Renal cortical epithelial cell (primary cell): ENCODE measurements at places on chromosomes 5 and 9.
A peak's percentile ranks its signal among the peaks of the same experiment; 100 is the strongest.

DNA sequence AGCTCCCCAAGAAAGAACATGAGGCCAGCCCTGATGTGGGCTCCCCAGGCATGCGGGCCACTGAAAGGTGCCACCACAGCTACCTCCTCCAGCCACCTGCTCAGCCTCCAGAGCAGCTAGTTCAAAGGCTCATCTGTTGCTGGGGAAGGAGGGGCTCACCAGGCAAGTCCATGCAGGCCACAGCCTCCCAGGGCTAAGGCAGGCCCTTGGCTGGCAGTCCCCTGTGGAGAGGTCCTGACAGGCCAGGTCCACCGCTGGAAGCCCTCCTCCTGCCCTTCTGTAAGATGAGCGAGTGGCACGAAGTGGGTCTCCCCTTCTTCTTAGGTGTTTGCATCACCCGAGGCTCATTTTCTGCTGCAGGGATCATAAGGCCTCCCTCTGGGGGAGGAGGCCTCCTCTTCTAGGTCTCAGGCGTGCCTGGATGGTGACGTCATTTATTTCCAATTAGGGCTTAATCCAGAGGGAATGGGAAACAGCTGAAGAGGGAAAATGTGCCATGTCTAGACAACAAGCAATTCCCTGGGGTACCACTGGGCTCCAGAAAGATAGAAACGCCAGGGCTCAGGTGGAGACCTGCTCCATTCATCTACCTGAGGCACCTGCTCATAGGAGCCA lies 91.6 kb downstream of the CFAP90 start:
- DNase-seq, result no peak

DNA sequence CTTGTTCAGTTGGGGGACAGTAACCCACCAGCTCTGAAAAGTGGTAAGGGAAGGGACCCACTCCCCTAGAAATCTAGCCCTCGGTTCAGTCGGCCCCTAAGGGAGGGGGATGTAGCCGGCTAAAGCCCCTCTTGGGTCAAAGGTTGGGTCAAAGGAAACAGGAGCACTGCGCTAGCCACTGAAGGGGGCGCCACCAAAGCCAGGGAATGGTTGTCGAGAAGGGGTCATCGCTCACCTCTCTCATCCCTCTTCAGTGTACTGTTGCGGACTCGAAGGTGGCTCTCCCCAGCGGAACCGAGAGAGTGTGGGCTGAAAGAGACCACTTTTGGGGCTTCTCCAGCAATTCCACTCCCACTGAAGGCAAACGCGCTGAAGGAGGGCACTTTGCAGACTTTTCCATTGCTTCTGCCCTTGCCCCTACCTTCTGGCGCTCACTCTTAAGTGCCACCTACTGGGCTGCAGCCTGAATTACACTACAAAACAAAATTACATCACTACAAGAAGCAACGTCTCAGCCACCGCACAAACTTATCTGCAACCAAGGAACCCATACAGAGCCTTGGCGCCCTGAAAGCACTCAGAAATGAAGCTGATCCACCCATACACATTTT lies 396.9 kb downstream of the PDE4D start:
- no peak for DNase-seq

GRCh38 chr9:91101611-91102168 lies 260.0 kb downstream of the AUH start:
- DNase-seq, result no peak

DNA sequence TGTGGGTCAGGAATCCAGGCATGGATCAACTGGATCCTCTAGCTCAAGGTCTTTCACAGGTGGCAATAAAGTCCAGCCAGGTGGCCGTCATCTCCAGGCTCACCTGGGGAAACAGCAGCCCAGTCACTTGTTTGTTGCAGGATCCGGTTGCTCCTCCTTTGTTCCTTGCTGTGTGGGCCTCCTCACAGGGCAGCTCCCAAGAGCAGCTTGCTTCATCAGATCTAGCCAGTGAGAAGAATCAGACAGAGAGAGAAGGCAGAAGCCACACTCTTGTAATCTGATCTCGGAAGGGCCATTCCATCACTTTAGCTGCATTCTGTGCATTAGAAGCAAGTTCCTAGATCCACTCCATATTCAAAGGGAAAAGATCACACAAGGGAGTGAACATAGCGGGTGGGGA lies 3.2 kb upstream of the HSD17B3 start:
- DNase-seq, result no peak

- no peak for DNase-seq
Measured at GRCh38 chr5:74109344-74109743, 483.3 kb downstream of the ARHGEF28 start.

DNA sequence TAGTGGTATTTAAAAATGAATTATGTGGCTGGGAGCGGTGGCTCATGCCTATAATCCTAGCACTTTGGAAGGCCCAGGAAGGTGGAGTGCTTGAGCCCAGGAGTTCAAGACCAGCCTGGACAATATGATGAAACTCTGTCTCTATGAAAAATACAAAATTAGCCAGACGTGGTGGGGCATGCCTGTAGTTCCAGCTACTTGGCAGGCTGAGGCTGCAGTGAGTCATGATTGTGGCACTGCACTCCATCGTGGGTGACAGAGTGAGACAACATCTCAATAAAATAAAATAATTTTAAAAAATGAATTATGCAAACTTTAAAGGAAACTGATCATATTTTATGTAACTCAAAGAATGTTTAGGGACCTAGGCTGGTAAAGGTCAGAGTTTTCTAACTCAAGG lies 310.8 kb upstream of the DMRT1 start:
- peak; percentile 76 for DNase-seq

GRCh38 chr5:2899311-2899710 lies 147.8 kb upstream of the IRX2 start:
- no peak for DNase-seq

DNA sequence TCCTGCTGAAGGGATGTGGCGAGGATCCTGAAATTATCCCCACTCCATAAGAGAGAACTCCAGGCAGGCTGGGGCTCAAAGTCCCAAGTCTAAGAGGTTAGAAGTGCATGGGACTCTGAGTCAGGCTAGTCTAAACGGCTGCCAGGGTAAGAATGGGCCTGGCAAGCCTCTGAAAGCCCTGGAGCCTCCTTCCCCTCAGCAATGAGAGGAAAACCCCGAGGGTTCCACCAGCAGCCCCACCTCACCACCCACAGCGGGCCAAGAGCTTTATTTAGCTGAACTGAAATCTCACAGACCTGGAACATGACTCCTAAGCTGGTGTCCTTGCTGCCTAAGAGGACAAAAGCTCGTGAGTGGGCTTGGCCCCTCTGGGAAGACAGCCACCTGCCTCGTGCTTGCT lies 135.5 kb downstream of the SEC61B start:
- peak; percentile 16 for DNase-seq

DNA sequence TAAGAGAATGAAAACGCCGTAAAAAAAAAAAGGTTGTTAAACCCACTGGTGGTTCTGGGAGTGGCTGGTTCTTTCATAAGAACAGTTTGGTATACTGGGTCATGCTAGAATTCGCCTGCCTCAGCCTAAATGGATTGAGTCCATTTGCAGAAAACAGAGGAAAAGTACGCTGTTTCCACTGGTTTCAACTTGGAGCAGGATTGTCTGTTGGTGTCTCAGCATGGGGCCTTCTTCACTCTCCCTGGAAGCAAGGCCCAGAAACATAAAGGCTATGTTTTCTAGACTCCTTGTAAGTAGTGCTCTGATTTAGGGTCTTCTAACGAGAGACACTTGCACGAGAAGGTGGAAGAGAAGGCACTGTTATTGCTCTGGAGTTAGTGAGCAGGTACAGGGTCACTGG lies 116.9 kb upstream of the MTAP start:
- DNase-seq, result no peak

GRCh38 chr5:132429463-132430440 lies 60.2 kb downstream of the SLC22A5 start:
- no peak for DNase-seq

DNA sequence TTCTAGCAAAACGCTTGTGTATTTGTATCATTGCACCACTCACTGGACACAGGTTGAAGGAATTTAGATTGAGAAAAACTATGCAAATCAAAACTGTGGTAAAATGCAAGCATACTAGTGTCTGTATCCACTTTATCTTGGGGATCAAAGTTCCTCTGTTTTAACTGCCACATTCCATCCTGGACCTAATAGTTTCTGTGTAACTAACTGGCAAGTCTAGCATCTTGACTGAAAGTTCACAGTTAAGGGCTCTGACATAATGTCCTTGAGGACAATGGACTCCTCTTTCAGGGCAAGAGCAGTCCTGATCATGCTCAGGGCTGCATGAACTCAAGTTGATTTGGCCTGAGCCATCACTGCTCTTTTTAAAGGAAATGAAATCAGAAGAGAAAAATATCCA lies 30.7 kb downstream of the NFIB start:
- DNase-seq, result peak; percentile 54

DNA sequence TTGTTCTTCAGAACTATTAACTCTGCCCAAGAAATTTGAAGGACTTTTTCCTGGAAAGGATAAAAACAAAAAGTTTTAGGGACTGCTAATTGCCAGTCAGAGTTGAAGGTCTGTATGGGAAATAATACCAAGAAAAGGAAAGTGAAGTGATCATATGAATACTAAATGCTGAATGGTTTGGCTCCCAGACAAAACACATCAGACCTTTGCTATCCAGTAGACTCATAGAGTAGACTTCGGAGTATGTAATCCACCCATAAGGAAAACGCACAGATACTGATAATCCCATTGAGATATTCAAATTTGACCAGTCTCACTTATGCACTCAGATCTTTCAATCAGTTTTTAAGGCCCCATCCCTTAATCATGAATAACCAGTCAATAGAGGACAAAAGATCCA lies 319.0 kb upstream of the PTGER4 start:
- DNase-seq, result no peak

GRCh38 chr5:111296570-111296969 lies 72.4 kb downstream of the CAMK4 start:
- no peak for DNase-seq

DNA sequence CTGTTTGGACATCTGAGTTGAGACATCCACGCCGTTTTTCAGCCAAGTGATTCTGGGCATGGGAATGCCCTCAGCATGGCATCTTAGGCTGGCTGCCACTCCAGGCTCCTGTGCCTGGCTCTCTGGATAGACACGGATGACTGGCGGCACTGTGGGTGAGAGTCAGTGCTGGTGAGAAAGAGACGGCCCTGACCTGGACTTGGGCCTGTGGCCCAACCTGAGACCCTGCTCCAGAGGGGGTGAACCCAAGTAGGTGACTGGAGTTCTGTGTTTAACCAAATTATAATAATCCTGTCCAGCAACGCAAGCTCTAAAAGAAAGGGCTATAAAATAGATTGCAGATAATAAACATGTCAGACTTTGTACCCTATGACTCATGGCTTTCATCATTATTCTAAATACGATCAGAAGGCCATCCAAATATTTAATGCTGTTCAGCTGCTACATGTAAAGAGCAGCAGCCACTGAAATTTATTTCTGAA lies 173.9 kb downstream of the HSPA4 start:
- peak; percentile 59 for DNase-seq

- DNase-seq, result no peak
Measured at GRCh38 chr5:142200387-142200786, 91.8 kb downstream of the NDFIP1 start.

- no peak for DNase-seq
Measured at GRCh38 chr9:76729980-76730737, 34.1 kb upstream of the PCA3 start.

- DNase-seq, result no peak
Measured at GRCh38 chr5:55231029-55231918, 2.1 kb downstream of the CCNO start.

DNA sequence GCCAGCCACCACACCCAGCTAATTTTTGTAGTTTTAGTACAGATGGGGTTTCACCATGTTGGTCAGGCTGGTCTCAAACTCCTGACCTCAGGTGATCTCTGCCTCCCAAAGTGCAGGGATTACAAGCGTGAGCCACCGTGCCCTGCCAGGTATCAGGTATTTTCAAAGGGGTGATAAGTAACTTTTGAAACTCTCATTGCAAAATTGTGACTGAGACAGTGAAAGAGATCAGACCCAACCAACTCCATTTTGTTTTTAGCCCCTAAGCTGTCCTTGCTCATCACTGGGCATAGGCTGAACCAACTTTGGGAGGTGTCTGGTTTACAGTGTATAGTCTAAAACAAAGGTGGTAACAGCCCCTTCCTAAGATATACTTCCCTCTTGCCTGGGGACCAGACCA lies 29.3 kb downstream of the UNC13B start:
- DNase-seq, result no peak

DNA sequence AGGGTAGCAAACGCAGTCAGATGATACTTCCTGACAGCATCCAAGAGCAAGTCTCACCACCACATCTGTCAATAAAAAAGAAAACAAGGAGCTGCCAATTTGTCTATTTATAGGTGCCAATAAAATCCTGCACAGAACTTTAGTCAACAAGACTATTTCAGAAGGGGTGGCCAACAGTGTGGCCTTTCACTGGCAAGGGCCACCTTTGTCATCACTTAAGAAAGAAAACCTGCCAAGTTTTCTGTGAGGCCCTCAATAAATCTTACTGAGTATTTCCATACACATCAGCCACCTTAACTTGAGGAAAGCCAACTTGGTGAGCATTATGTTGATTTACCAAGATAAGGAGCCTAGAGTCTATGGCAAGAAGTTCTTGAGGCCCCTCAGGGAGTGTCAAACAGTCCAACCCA lies 312.3 kb downstream of the ENC1 start:
- DNase-seq, result no peak

GRCh38 chr9:86669422-86669821 lies 277.9 kb downstream of the GAS1 start:
- no peak for DNase-seq
